HFFc6 (cell line): ENCODE measurements at places on chromosomes 3 and 15.

DNA sequence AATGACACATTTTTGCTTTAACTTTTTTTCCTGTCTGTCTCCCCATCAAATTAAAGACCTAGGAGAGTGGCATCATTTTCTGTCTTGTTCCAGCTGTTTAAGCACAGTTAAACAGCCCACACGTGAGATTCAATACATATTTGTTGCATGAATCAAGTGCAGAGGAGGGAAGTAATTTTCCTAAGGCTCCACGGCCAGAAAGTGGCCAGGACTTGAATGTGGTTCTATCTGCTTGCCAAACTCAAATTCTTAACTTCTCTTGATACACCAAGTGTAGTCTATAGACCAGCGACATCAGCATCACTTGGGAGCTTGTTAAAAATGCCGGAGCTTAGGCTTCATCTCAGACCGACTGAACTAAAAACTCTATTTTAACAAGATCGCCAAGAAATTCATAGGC is 724.8 kb upstream of the CFAP20DC start:
- peak; percentile 68 for DNase-seq

- peak; percentile 37 for DNase-seq
Observed at GRCh38 chr15:51403072-51403878, 61.8 kb downstream of the GLDN start.

DNA sequence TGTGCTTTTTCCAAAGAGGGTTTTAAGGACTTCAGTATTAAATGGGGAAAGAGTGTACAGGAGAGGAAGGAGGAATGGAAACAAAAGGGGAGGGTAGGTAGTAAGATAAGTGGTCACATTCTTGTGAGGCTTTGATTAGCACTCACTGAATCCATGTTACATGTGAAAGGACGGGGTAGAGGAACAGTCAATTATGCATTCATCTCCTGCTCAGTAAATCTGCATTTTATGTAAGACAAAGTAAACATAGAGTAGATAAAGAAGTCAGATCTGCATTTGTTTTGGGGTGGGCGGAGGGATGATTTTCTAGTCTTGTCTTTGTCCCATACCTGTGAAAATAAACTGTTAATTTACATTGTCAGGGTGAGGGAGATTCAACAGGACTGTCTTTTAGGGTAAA is 50.8 kb downstream of the SACM1L start:
- no peak for DNase-seq

GRCh38 chr15:81292523-81293001 is 31.4 kb downstream of the STARD5 start:
- no peak for DNase-seq

- DNase-seq, result no peak
Observed at GRCh38 chr3:158617982-158618875, 26.1 kb upstream of the GFM1 start.

DNA sequence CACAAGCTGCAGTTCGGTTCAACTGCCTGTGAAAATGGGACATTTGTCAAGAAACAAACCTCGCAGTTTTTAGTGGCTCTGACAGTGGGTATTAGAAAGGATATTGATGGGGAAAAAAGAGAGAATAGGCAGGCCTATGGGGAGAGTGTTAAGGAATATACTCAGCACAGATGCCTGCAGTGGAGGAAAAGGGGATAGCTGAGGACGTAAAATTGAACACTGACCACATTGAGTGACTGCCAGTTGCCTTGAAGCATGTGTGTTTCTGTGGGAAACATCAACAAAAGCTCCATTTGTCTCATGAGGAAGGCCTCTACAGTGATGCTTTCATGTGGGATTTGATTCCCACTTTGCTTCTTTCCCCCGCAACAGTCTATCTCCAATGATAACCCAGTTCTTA is 1042.1 kb downstream of the TUSC7 start:
- no peak for DNase-seq

- no peak for DNase-seq
Observed at GRCh38 chr15:68849497-68849896, 28.8 kb upstream of the ANP32A start.

GRCh38 chr15:84645496-84645895 is 8.6 kb downstream of the WDR73 start:
- DNase-seq, result no peak

DNA sequence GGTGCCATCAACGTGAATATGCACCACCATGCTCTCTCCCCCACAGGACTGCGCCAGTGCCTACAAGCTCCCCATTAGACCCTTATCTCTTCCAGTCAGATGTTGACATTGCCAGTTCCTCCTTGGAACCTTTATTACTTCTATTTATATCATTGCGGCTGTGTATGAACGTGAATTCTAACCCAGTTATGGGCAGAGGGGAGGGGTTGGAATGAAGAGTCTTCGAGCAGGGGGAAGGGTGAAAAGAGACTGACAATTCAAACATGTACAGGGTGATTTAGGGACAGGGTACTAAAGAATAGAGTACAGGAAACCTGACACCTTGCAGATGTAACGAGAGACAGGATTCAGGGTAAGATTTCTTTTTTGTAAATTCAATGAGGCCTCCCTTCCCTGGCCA is 41.8 kb upstream of the ST6GAL1 start:
- DNase-seq, result no peak

DNA sequence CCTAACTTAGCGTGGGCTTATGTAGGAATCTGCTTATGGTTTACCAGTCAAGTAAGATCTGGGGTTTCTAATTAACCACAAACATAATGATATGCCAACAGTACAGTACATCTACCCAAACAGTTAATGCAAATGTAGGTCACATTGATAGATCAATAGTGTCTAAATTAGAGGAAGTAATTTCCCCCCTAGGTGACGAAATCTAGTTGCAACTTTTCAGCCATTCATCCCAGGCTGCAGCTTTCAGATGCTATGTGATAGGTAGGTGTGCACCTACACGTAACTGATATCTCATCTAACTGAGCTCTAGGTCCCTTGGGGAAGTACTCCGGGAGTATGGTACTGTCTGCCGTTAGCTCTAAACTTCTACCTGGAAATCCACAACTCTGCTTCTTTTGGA is 57.2 kb downstream of the CRTC3 start:
- no peak for DNase-seq

GRCh38 chr3:48544141-48544540 is 12.5 kb downstream of the PFKFB4 start:
- DNase-seq, result no peak

GRCh38 chr3:161395115-161396012 is 24.0 kb upstream of the SPTSSB start:
- DNase-seq, result no peak

DNA sequence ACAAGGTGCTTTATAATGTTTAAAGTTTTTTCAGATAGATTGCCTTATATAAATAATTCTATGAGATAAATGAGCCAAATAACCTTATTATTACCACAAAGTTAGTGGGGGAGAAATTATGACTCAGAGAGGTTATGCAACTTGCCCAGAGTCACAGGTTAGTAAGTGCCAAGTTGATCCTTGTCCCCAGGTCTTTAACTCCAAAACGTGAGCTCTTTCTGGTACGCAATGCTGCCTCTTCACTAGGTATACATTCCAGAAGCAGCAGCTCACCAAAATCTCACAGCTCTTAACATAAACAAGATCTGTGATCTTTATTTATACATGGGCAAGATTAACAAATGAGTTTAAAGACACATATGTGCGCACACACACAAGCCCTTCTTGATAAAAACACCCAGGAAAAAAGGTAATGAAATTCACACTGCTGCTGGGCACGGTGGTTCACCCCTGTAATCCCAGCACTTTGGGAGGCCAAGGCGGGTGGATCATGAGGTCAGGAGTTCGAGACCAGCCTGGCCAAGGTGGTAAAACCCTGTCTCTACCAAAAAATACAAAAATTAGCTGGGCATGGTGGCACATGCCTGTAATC is 59.8 kb upstream of the NR2F2 start:
- peak; percentile 30 for DNase-seq

DNA sequence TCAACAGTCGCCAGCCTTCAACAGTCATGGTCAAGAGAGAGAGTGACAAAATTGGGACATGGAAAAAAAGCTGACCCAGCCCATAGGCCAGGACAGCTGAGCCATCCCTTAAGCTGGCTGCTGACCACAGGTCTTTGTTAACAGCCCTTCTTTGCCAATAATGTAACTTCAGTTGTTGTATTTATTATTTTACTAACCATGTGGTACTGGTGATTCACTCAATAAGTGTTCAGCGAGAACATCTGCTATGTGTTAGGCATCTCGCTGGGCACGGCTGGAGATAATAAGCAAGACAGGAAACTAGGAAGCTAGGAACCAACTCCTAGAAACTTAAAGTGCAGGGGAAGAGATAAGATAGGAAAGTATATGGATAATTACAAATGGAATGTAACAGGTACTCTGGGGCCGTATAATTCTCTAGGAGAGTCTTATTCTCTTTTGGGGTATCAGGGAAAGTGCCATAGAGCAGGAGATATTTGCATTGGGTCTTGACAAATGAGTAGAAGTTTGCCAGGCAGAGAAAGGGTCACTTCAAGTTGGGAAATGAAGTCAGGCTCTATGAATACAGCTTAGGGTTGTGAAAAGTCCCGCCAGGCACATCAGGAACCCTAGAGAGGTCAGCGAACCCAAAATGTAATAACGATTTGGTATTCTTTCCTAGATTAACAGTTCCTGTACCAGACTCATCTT is 84.0 kb upstream of the TRA2B start:
- DNase-seq, result peak; percentile 95

DNA sequence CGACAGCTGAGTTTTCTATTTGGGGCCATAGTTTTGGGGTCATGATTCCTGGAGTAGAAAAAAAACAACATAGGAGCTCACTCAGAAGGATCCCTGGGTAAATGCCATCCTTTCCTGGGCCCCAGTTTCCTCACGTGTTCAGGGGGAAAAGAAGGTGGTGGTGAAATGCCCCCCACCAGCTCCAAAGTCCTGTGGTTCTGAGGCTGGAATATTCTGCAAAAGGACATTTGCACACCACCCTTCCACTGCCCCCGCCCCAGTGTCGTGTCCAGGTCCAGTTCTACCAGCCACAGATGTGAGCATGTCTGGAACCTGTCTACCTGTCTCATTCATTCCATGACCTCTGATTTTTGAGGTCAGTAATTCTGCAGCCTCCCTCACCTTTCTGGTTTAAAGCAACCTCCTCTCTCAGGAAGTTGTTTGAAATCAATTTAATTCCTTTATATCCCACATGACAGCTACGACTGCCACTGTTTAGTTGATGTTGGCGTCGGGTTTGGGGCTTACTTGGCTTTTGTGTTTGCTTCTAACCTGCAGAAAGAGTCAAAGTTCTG is 82.1 kb downstream of the SMAD3 start:
- DNase-seq, result no peak

DNA sequence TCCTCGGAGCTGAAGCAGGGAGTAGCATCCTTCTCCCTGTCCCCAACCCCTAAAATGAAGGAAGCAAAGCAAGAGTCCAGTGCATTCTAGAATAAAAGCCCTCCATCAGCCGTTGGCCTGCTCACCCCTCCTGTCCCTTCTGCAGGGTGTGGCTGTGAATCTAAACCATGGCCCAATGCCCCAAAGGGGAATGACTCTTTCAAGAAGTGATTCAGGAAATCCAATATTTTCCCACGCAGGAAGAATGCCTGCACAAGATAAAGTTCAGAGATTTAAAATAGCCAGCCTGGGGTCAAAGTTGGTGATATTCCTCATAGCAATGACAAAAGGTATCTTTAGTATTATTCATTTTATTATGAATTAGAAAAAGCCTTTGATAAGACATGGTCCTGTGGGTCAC is 38.5 kb downstream of the SLCO2A1 start:
- DNase-seq, result no peak

DNA sequence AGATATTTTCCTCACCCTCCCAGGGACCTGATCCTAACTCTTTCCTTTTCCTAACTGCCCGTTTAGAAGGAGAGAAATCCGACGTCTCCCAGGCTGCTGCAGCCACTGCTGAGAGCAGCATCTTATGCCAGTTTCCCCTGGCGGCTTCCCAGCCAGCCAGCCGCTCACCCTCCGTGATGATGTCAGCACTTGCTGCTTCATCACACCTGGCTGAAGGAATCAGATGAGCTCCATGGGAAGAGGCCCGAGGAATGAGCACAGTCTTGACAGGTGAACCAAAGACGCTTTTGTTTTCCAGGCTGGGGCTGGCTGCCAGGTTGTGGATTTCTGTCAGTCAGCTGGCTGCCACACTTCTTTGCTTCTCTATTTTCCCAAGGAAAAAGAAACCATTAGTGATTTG is 445.1 kb upstream of the RBMS3 start:
- no peak for DNase-seq

DNA sequence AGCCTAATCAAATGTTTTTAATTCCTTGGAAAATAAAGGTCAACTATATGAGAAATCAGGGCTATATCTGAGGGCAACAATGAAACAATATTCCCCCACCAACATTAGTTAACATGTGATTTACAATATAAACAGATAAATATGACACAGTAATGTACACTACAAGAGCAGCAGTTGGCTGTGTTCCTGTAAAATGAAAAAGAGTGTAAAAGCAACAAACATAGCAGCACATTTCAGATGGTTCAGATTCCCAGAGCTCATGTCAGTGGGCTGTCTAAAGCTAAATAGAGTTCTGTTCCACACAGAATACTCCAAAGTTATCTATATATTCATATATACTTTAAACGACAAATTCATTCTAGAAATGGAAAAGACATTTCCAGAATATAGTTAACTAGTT is 42.6 kb downstream of the ANKRD28 start:
- no peak for DNase-seq

DNA sequence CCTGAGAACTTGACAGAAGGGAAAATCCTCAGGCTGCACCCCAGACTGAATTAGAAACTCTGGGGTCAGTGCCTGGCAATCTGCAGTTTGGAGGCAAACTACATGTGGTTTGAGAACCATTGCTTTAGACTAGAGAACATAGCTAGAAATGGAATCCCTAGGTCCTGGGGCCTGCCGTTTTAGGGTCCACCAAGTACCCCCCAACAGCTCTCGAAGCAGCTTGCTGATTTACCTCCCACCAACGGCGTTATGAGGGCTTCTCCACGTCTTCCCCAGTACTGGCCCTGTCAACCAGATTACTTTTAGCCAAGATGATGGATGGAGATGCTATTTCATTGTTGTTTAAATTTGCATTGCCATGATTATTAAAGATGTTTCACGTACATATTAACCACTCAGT is 272.5 kb downstream of the XXYLT1 start:
- no peak for DNase-seq

- DNase-seq, result no peak
Observed at GRCh38 chr15:83720468-83720867, 66.5 kb downstream of the ADAMTSL3 start.

DNA sequence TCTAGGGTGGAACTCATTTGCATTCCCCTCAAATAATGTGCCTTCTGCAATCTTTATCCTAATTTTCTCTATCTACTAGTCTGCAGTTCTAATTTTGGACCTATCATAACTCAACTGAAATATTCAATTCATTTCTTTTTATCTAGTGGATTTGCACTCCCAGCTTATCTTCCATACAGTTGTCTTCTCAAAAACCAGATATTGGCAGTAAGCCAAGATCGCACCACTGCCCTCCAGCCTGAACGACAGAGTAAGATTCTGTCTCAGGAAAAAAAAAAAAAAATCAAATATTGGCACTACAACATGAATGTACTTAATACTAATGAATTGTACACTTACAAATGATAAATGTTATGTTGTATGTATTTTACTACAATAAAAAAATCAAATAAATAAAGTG is 18.0 kb upstream of the CHMP2B start:
- no peak for DNase-seq

GRCh38 chr15:78061963-78062427 is 15.5 kb downstream of the TBC1D2B start:
- DNase-seq, result peak; percentile 39
